RWPE2 (cell line): ENCODE measurements at places on chromosomes 12 and 14.

- no peak for DNase-seq
Measured at GRCh38 chr14:59630288-59630963, 53.8 kb upstream of the CCDC175 start.

GRCh38 chr12:110869026-110869425 lies 22.2 kb downstream of the CCDC63 start:
- no peak for DNase-seq

DNA sequence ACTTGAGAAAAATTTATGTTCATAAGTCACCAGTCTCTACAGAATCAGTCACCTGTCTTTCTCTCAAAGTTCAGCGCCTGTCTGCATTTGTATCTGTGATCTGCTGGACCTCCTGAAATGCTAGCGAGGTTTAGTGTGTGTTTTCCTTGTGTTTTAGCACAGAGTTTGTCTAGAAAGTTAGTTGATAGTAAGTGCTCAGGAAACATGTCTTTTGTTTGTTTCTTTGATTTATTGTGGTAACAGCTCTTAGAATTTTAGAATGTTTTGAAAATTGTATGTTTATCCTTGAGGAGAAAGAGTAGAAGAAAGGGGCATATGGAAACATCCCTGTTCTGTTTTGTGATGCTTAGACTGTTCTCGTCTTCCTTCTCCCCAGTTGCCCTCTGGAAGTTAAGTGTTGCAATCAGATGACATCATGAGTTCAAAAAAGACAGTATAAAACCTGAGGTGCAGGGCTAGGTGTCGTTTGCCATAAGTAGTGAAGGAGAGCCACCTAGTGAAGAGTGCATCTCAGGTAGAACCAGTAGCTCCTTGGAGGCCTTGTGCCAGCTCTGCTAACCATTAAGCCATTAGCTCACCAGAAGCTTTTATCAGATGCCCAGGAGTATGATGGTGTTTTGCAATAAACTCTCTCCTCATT lies 44.8 kb downstream of the FBXW8 start:
- DNase-seq: no peak

DNA sequence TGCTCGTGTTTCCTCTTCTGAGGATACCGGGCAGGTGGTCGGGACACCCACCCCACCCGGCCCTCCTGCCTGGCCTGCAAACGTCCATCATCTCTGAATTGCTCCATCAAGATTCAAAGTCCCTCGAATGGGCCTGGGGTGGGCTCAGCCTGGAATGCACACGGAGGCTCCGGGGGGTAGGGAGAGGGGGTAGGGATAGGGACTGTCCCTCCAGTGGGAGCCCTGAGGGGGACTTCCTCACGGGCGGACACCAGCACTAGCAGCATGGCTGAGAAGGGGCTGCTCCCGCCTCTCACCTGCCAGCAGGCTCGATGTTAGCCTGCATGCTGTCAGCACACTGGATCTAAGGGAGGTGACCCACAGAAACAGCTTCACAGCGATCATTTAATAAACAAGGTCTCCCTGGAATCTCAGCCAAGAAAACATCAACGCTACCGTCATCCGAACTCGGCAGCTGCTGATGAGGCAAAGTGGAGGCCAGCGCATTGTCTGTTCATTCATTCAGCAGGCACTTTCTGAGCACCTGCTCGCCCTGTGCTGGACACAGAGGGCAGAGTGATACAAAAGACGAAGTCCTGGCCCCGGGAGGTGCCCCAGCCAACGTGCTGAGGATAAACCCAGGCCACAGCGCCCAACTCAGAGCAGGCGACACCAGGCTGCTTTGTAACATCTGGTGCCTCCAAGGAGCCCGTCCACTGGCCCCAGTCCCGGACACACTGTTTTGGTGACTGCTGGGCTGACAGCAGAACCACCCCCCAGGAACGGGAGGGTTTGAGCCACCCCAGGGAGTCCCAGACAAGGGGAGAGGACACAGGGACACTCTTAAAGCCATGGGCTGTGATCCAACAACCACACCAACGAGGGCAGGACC lies 6.3 kb downstream of the TMEM179 start:
- DNase-seq: peak; percentile 65

GRCh38 chr12:132886529-132887477 lies 602 bp downstream of the CHFR start:
- no peak for DNase-seq

DNA sequence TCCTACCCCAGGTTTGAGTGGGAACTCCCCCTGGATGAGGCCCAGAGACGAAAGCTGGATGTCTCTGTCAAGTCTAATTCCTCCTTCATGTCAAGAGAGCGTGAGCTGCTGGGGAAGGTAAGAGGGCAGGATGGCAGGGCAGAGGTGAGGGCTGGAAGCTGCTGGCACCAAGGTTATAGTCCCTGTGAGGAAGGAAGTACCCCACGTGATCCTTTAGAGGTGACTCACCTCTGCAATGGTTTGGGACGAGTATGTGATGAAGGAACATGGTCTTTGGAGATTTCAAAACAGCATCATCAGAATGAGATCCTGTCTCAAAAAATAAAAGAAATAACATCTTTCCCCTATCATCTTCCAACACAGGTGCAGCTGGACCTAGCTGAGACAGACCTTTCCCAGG lies 9.2 kb upstream of the MYL6B start:
- no peak for DNase-seq

GRCh38 chr12:9615420-9616136 lies 7.9 kb upstream of the KLRB1 start:
- no peak for DNase-seq

- no peak for DNase-seq
Measured at GRCh38 chr14:105377555-105378182, 20.7 kb upstream of the TEX22 start.
